Tibial nerve (tissue), 4 donors: ENCODE measurements at places on chromosomes 7 and 10.

DNA sequence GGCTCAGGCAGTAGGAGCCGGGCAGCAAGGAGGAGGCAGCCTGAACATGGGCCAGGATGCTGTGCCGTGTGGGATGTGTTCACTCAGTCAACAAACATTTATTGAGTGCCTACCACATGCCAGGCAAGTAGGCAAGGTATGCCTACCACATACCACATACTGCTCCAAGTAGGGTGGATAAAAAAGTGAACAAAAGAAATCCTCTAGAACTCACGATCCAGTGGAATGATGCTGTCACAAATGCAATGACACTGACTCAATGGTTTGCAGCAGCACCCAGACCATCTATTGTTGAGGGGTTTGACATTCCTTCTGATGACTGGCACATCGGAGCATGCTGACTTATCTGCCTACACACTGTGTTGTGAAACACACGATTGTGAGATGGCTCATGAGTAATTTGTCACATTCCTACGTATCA, 413.5 kb downstream of the NRG3 start:
- DNase-seq: no peak

GRCh38 chr7:99733448-99733847, 1.5 kb downstream of the CYP3A7 start:
- DNase-seq: no peak

DNA sequence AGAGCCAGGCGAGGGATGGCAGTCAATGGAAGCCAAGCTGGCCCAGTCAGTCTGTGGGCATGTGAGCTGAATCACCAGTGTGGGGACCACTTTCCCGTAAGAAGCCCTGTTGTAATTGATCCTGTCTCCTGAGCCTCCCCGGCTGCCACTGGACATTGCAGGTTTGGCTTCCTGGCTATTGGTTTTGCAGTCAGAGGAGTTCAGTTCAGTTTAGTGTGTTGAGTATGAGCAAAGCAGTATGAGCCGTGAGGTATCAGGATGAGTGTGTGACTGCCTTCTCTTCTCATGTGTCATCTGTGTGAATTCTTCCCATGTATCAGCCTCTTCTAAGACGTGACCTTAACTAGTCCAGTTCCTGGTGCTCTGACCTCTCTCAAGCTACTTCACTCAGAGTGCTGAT, 227.4 kb downstream of the PRKG1 start:
- no peak for DNase-seq

- no peak for DNase-seq
Measured at GRCh38 chr7:139582130-139582650, 58.7 kb downstream of the CLEC2L start.

- DNase-seq: no peak
Measured at GRCh38 chr7:78406531-78406930, 608.0 kb downstream of the PHTF2 start.
